ENCODE measurements at places on chromosomes 16 and 17.

GRCh38 chr17:51479303-51479702, 219.0 kb downstream of the UTP18 start:
- no peak for DNase-seq

- no peak for DNase-seq
Measured at GRCh38 chr17:80274331-80274730, 13.7 kb downstream of the RNF213 start.

GRCh38 chr16:88578446-88579313, 8.5 kb downstream of the ZC3H18 start:
- no peak for DNase-seq

GRCh38 chr17:69551212-69552010, 136.9 kb downstream of the MAP2K6 start:
- DNase-seq = no peak

DNA sequence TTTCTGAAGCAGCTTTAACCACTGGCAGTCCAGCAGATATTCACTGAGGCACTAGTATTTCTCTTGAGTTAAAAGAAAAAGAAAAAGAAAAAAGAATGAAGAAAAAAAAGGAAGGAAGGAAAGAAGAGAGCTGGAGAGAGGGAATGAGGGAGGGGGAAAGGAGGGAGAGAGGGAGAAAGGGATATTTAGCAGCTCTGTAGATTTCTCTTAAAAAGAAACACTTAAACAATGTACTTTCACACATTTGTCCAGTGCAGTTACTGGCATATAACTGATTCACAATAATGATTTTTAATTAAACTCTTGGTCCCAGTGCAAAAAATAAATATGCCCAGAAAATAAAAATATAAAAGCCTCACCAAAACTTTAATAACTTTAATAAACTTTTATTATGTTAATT, 386.4 kb downstream of the KCNJ2 start:
- DNase-seq = no peak

All from NCI-H2171 (cell line).